ENCODE measurements at places on chromosomes 6 and 20. TPM values are rescaled to one million over a fixed set of nuclear protein-coding genes. Genes with fewer than 3 reads are reported as not detected.

- DNase-seq, result peak; percentile 51
These were observed 5.8 kb upstream of the GATA5 start for GRCh38 chr20:62481425-62482145.

- DNase-seq, result no peak
These were observed 190.8 kb downstream of the EPM2A start for GRCh38 chr6:145544514-145544913.

- DNase-seq, result no peak
These were observed 569.1 kb upstream of the ID4 start for GRCh38 chr6:19268117-19268516.

- peak; percentile 71 for DNase-seq
These were observed 46.8 kb downstream of the CD24 start for GRCh38 chr6:106927531-106928398.

GRCh38 chr6:105553171-105553570 is 150.3 kb upstream of the PREP start:
- DNase-seq, result no peak

- peak; percentile 2 for DNase-seq
These were observed 553.4 kb upstream of the EPHA7 start for GRCh38 chr6:93972791-93973190.

The HUS1B gene
- 0.18 TPM for total RNA-seq

The RAB44 gene
- 0.04 TPM for total RNA-seq

The DLK2 gene
- total RNA-seq, result 2.0 TPM

The PTGIS gene
- total RNA-seq, result 23.8 TPM

The LRRC1 gene
- total RNA-seq, result 6.7 TPM

The DAAM2 gene
- total RNA-seq, result 25.8 TPM

Measured in muscle of leg (tissue), 16 donors.